Stimulated activated memory B cell treated with anti-CD40 and anti-IgM and Interleukin-4, amounts not matched to agents 10 μg/mL and 1 μg/mL and 100 μg/mL, for 72 hours (primary cell): ENCODE measurements at places on chromosomes 12 and 14.

GRCh38 chr12:117724543-117724942 lies 244.2 kb downstream of the KSR2 start:
- H3K27me3 ChIP-seq = peaks cover 9% of the 10 kb centered on the region
- H3K4me3 ChIP-seq = no peak overlapping the region
- no peak for ATAC-seq
- H3K36me3 ChIP-seq = no peaks in the 10 kb centered on the region

DNA sequence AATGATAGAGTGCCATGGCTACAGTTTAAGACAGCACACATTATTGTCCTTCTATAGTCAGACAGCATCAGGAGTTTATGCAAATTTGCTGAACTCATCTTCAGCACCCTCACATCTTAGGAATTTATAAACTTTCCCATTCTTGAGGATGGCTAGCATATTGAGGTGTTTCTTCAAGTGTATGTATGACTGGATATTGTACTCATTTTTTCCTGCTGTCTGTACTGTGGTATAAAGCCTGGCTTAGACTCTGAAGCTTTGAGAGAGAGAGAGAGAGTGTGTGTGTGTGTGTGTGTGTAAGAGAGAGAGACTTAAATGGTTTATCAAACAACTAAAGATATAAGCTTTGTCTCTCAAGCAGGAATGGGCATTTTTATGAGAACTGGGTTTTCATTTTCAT lies 161.6 kb downstream of the PIK3C2G start:
- no peaks in the 10 kb centered on the region for H3K4me1 ChIP-seq
- ATAC-seq = no peak
- no peak overlapping the region for H3K4me3 ChIP-seq
- H3K27ac ChIP-seq = no peak overlapping the region

- peaks cover 37% of the 10 kb centered on the region for H3K4me1 ChIP-seq
- H3K27me3 ChIP-seq = no peaks in the 10 kb centered on the region
- H3K27ac ChIP-seq = peak within 1 kb of the TSS; percentile 83
Observed at GRCh38 chr12:7129872-7130691, at the start of gene CLSTN3. Gene CLSTN3 (plus strand): TSS chr12:7130371. CDS start chr12:7130649, 278 bp downstream.

DNA sequence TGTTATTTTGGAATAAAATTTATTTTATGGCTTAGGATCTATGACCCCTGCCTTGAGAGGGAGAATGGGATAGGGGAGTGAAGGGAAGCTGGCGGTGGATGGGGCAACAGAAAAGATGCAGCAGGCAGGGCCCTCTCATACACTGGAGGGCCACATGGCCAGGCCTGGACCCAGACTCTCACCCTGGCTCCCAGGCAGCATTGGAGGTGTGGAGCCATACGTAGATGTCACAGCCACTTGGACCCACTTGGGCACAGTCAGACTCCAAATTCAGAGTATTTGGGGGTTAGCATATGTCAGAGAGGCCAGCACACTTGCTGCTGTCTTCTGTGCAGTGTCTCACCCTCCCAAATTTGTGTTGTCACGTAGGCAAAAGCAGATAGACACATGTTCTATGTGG lies 6.5 kb downstream of the NAB2 start:
- H3K36me3 ChIP-seq = peaks cover 74% of the 10 kb centered on the region
- no peak for ATAC-seq
- no peak overlapping the region for H3K4me3 ChIP-seq
- H3K4me1 ChIP-seq = peaks cover 91% of the 10 kb centered on the region

DNA sequence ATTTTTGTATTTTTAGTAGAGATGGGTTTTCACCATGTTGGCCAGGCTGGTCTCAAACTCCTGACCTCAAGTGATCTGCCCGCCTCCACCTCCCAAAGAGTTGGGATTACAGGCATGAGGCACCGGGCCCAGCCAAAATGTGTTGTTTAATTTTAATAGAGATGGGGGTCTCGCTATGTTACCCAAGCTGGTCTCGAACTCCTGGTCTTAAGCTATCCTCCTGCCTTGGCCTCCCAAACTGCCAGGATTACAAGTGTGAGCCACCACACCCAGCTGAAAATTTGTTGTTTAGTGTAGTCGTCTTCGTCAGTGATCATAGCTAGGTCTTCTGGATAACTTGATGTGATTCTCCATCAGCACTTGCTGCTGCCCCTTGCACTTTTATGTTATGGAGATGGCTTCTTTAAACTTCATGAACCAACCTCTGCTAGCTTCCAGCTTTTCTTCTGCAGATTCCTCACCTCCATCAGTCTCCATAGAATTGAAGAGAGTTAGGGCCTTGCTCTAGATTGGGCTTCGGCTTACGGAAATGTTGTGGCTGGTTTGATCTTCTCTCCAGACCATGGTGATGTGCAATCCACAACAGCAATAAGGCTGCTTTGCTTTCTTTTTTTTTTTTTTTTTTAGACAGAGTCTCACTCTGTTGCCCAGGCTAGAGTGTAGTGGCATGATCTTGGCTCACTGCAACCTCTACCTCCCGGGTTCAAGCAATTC lies 13.0 kb downstream of the ISCU start:
- no peak overlapping the region for H3K4me3 ChIP-seq
- peaks cover 6% of the 10 kb centered on the region for H3K36me3 ChIP-seq
- peak overlapping the region; percentile 35 for H3K27ac ChIP-seq
- no peak for ATAC-seq

GRCh38 chr12:11158885-11159444 lies 12.0 kb upstream of the SMIM10L1 start:
- no peak for ATAC-seq
- peaks cover 30% of the 10 kb centered on the region for H3K4me1 ChIP-seq
- peaks cover 54% of the 10 kb centered on the region for H3K36me3 ChIP-seq
- H3K27me3 ChIP-seq = no peaks in the 10 kb centered on the region

DNA sequence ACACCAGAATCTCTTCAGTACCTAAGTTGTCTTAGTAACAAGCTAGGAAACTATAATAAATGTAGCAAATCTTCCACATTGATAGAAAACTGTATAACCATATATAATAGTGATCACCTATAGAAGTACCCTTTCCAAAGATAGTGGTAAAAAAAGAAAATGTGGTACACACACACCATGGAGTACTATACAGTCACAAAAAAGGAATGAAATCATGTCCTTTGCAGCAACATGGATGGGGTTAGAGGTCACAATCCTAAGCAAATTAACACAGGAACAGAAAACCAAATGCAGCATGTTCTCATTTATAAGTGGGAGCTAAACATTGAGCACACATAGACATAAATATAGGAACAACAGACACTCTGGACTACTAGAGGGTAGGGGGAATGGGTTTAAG lies 90.5 kb downstream of the SLC25A21 start:
- ATAC-seq = no peak
- H3K27me3 ChIP-seq = no peaks in the 10 kb centered on the region

DNA sequence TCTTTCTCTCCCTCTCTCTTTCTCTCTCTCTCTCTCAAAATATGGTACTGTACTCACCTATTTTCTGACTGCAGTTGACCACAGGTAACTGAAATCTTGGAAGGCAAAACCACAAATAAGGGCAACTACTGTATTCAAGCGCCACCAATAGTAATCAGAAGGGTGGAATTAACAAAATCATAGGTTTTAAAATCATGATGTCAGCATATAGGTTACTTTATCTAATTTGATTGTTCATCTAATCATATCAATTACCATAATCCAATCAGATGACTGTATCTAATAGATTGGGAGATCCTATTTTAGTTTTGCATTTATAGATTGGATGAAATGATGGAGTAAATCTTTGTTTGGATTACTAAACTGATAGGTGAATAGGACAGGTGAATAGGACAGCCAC lies 155.8 kb upstream of the KITLG start:
- ATAC-seq = no peak
- no peaks in the 10 kb centered on the region for H3K4me1 ChIP-seq
- no peaks in the 10 kb centered on the region for H3K36me3 ChIP-seq
- H3K4me3 ChIP-seq = no peak overlapping the region
- no peaks in the 10 kb centered on the region for H3K27me3 ChIP-seq

DNA sequence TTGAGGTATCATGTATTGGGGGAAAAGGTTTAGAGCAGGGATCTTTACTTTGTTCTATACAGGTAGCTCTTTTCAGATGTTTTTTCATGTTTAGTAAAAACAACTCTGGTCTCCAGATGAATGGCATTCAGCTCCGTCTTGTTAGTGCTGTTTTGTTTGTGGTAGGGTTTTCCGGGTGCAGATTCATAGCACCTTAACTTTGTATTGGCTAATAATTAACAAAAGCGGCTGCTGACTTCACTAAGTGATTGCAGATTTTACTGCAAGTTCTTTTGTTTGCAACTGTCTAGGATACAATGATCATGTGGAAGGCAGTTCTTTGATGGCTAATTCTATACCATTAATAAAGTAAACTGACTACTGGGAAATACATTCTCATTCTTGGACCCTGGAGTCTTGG lies 32.2 kb upstream of the BHLHE41 start:
- no peaks in the 10 kb centered on the region for H3K27me3 ChIP-seq
- peak overlapping the region; percentile 90 for H3K27ac ChIP-seq
- peak overlapping the region; percentile 78 for H3K4me3 ChIP-seq
- peaks cover 4% of the 10 kb centered on the region for H3K36me3 ChIP-seq
- ATAC-seq = no peak

GRCh38 chr12:118398940-118399339 lies 22.6 kb downstream of the SUDS3 start:
- H3K36me3 ChIP-seq = peaks cover 54% of the 10 kb centered on the region
- no peaks in the 10 kb centered on the region for H3K27me3 ChIP-seq
- no peak overlapping the region for H3K4me3 ChIP-seq
- no peak overlapping the region for H3K27ac ChIP-seq

- no peaks in the 10 kb centered on the region for H3K36me3 ChIP-seq
- no peaks in the 10 kb centered on the region for H3K4me1 ChIP-seq
- no peak overlapping the region for H3K27ac ChIP-seq
- no peaks in the 10 kb centered on the region for H3K27me3 ChIP-seq
- ATAC-seq = no peak
- no peak overlapping the region for H3K4me3 ChIP-seq
Observed at GRCh38 chr12:118763234-118763633, 218.1 kb upstream of the SRRM4 start.

DNA sequence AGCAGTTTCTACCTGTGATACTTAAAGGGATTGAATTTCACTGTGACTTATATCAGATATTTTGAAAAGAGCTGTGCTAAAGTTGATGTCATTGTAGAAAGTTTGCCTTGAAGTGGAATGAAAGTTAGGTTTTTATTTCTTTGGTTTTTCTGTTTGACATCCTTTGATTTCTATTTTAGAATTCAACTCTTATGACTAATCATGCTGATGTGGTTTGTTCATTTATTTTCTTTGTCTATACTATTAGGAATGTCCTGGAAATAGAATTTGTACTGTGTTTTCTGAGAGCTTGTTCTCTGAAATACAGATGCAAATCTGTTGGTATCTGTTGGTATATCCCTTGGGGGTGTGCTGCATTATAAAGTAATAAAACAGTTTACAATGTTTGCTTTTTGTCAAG lies 3.3 kb downstream of the CNOT2 start:
- ATAC-seq = no peak
- H3K27me3 ChIP-seq = no peaks in the 10 kb centered on the region
- no peak overlapping the region for H3K4me3 ChIP-seq

GRCh38 chr14:22748206-22748605 lies 18.3 kb upstream of the OXA1L start:
- no peaks in the 10 kb centered on the region for H3K27me3 ChIP-seq
- peak overlapping the region; percentile 57 for H3K4me3 ChIP-seq
- no peak for ATAC-seq
- peaks cover 13% of the 10 kb centered on the region for H3K4me1 ChIP-seq
- peak overlapping the region; percentile 89 for H3K27ac ChIP-seq

GRCh38 chr12:131114271-131114670 lies 160.6 kb downstream of the ADGRD1 start:
- no peak overlapping the region for H3K27ac ChIP-seq
- no peak for ATAC-seq
- no peak overlapping the region for H3K4me3 ChIP-seq
- H3K36me3 ChIP-seq = no peaks in the 10 kb centered on the region
- H3K4me1 ChIP-seq = no peaks in the 10 kb centered on the region

GRCh38 chr14:77645520-77646230 lies 29.2 kb upstream of the SPTLC2 start:
- H3K27ac ChIP-seq = no peak overlapping the region
- ATAC-seq = no peak
- H3K4me1 ChIP-seq = peaks cover 12% of the 10 kb centered on the region
- H3K4me3 ChIP-seq = no peak overlapping the region

GRCh38 chr14:100018054-100018453 lies 47.2 kb upstream of the EVL start:
- no peak overlapping the region for H3K4me3 ChIP-seq
- H3K4me1 ChIP-seq = peaks cover 7% of the 10 kb centered on the region
- no peaks in the 10 kb centered on the region for H3K36me3 ChIP-seq
- H3K27me3 ChIP-seq = peaks cover 9% of the 10 kb centered on the region
- ATAC-seq = no peak
- H3K27ac ChIP-seq = no peak overlapping the region

- H3K4me3 ChIP-seq = no peak overlapping the region
- H3K36me3 ChIP-seq = peaks cover 10% of the 10 kb centered on the region
- no peak overlapping the region for H3K27ac ChIP-seq
- no peaks in the 10 kb centered on the region for H3K4me1 ChIP-seq
- H3K27me3 ChIP-seq = no peaks in the 10 kb centered on the region
- no peak for ATAC-seq
Observed at GRCh38 chr12:67333649-67334048, 64.5 kb downstream of the CAND1 start.

DNA sequence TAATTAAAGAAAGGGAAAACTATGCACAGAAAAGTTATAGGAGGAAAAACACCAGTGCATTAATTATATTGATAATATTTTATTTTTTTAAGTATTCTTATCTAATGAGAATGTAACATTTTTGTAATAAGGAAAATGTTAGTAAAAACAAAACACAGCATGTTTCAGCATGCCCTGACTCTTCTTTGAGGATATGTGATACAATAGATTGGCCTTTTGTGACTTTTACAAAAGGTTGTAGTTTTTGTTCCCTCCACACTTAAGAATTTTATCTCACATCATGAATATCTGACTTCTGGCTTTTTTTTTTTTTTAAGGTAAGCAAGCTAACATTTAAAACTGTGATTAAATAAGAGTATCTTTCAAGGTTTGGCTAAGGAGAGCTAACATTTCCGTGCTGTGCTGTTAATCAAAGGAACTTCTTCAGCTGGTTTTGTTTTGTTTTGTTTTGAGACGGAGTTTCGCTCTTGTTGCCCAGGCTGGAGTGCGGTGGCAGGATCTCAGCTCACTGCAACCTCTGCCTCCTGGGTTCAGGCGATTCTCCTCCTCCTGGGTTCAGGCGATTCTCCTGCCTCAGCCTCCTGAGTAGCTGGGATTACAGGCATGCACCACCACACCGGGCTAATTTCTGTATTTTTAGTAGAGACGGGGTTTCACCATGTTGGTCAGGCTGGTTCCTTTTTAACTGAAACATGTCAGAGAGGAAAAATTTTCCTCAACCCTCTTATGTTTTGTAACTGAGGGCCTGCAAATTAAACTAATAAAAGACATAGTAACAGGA lies 30.8 kb upstream of the RESF1 start:
- H3K4me1 ChIP-seq = peaks cover 36% of the 10 kb centered on the region
- H3K27ac ChIP-seq = peak overlapping the region; percentile 100
- peak; percentile 77 for ATAC-seq

- H3K4me3 ChIP-seq = no peak overlapping the region
- H3K4me1 ChIP-seq = peaks cover 40% of the 10 kb centered on the region
- H3K36me3 ChIP-seq = peaks cover 81% of the 10 kb centered on the region
- no peak for ATAC-seq
- no peaks in the 10 kb centered on the region for H3K27me3 ChIP-seq
Observed at GRCh38 chr12:11875414-11875935, 195.3 kb upstream of the BCL2L14 start.

- ATAC-seq = no peak
- no peaks in the 10 kb centered on the region for H3K36me3 ChIP-seq
- H3K27me3 ChIP-seq = peaks cover 25% of the 10 kb centered on the region
- no peak overlapping the region for H3K4me3 ChIP-seq
- no peaks in the 10 kb centered on the region for H3K4me1 ChIP-seq
Observed at GRCh38 chr12:2553388-2554126, 241.2 kb upstream of the FKBP4 start.

- H3K27ac ChIP-seq = no peak overlapping the region
- no peaks in the 10 kb centered on the region for H3K36me3 ChIP-seq
- peaks cover 8% of the 10 kb centered on the region for H3K4me1 ChIP-seq
- H3K27me3 ChIP-seq = peaks cover 18% of the 10 kb centered on the region
- no peak for ATAC-seq
Observed at GRCh38 chr14:90536511-90537191, 139.8 kb downstream of the CALM1 start.
